Fibroblast of lung (primary cell): ENCODE measurements at places on chromosomes 6 and 20. TPM values are rescaled to one million over a fixed set of nuclear protein-coding genes. Genes with fewer than 3 reads are reported as not detected.

The FAM217B gene
- total RNA-seq: 2.8 and 3.5 TPM in 2 replicates

The TMEM170B gene
- 3.6 and 4.5 TPM in 2 replicates for total RNA-seq

The CTAGE9 gene
- total RNA-seq: not detected in 2 replicates

The ARMC12 gene
- total RNA-seq: 0.50 and 1.0 TPM in 2 replicates

The HLA-G gene
- not detected in 2 replicates for total RNA-seq

The ANKRD66 gene
- total RNA-seq: not detected in 2 replicates

The CAGE1 gene
- under 0.01 and 0.17 TPM in 2 replicates for total RNA-seq

The SNPH gene
- total RNA-seq: 9.5 and 18.5 TPM in 2 replicates

DNA sequence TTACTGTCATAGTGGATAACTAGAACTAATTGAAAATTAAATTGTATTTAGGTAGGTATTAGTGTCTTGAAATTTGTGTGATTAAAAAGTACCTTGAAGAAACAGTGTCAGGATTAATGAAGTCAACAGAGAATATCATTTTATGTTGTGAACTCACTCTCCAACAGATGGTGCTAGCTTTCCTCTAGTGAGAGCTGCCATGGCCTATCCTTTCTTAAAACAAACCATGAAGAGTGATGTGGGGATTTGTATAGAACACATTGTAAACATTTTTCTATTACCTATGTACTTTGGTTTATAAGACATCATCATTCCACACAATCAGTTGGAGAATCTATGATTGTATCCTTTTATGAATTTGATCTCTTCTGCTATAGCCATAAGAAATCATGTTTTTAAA lies 4.8 kb upstream of the SRSF12 start:
- H3K4me1 ChIP-seq: no peaks in the 10 kb centered on the region
- H3K36me3 ChIP-seq: no peaks in the 10 kb centered on the region
- no peak overlapping the region for H3K4me3 ChIP-seq
- no peak overlapping the region for H3K27ac ChIP-seq
- peak; percentile 66 for DNase-seq

- DNase-seq: no peak
- H3K4me3 ChIP-seq: no peak overlapping the region
- H3K4me1 ChIP-seq: no peaks in the 10 kb centered on the region
- no peaks in the 10 kb centered on the region for H3K36me3 ChIP-seq
- H3K27me3 ChIP-seq: no peaks in the 10 kb centered on the region
- H3K27ac ChIP-seq: no peak overlapping the region
These were observed 182.2 kb upstream of the STXBP5 start for GRCh38 chr6:147022041-147022440.

DNA sequence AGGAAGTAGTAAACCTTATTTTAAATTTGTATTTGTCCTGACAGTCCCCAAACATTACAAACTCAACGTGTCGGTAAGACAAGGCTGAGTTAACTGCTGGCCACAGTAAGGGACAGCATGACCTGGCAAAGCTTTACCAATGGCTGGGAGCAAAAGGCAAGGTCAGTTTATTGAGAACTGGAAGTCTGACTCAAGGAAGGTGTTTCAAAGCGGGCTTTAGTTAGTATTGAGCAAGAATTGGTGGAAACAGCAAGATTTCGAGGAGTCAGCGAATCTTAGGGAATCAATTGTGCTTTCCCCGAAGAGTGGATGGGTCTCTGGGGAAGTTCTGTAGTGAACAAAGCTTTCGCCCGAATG lies 885 bp upstream of the GZF1 start:
- H3K4me1 ChIP-seq: peaks cover 17% of the 10 kb centered on the region
- H3K27ac ChIP-seq: peak overlapping the region; percentile 93
- peaks cover 5% of the 10 kb centered on the region for H3K36me3 ChIP-seq
- H3K4me3 ChIP-seq: peak overlapping the region; percentile 80

- H3K27me3 ChIP-seq: no peaks in the 10 kb centered on the region
- H3K36me3 ChIP-seq: no peaks in the 10 kb centered on the region
- no peak overlapping the region for H3K27ac ChIP-seq
- no peak overlapping the region for H3K4me3 ChIP-seq
- DNase-seq: peak; percentile 71
These were observed 160.7 kb downstream of the FOXC1 start for GRCh38 chr6:1770435-1770843.

- H3K4me3 ChIP-seq: no peak overlapping the region
- H3K36me3 ChIP-seq: no peaks in the 10 kb centered on the region
- no peak for DNase-seq
- H3K27ac ChIP-seq: no peak overlapping the region
- no peaks in the 10 kb centered on the region for H3K27me3 ChIP-seq
- peaks cover 11% of the 10 kb centered on the region for H3K4me1 ChIP-seq
These were observed 288.5 kb downstream of the CDH26 start for GRCh38 chr20:60246751-60247150.

DNA sequence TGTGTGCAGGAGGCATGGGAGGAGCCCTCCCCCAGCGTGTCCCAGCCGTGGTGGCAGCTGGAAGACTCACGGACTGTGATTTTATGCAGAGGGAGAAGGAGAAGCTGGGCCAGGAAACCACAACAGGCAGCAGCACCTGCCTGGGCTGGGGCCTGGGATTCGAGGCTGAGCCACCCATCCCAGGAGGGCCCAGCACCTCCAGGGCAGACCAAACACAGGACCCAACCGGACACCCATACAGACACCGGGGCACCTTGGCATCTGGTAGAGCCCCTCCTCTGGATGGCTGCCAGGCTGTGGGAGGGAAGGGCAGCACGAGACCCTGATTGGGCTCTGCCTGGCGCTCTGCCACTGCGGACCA lies 41.7 kb upstream of the CHRNA4 start:
- no peaks in the 10 kb centered on the region for H3K27me3 ChIP-seq
- no peak overlapping the region for H3K27ac ChIP-seq
- no peak overlapping the region for H3K4me3 ChIP-seq
- H3K4me1 ChIP-seq: no peaks in the 10 kb centered on the region
- no peaks in the 10 kb centered on the region for H3K36me3 ChIP-seq
- no peak for DNase-seq

GRCh38 chr20:61500791-61501321 lies 248.8 kb downstream of the CDH4 start:
- H3K36me3 ChIP-seq: no peaks in the 10 kb centered on the region
- no peak overlapping the region for H3K27ac ChIP-seq
- H3K4me1 ChIP-seq: no peaks in the 10 kb centered on the region
- no peak overlapping the region for H3K4me3 ChIP-seq
- no peaks in the 10 kb centered on the region for H3K27me3 ChIP-seq

DNA sequence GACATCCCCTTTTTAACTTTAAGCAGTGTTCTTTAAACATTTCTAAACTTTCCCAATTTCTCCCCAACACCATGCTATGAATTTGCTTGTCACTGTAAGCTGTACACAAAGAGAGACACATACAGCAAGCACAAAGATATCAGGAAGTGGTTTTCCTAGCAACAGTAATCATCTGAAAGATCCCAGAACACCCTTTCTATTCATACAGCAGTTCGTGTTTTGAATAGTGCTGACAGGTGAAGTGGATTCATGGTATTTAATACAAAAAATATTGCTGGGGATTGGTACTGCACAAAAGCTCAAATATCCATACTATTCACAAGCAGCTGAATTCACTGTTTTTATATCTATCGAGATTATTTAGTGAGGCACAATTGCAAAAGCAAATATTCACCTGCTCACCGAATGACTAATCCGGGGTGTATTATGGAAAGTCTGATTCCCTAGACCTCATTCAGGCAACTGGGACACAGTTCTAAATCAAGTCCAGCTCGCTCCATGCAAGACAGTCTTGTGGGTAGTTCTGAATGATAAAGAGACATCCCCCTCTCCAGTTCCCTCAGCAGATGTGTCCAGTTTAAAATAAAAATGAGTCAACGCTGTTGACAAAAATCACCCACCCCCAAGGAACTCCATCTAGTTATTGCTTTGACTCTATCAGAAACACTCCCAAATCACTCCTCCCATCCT lies 107.1 kb upstream of the TSHZ2 start:
- no peaks in the 10 kb centered on the region for H3K4me1 ChIP-seq
- no peak overlapping the region for H3K4me3 ChIP-seq
- H3K27me3 ChIP-seq: no peaks in the 10 kb centered on the region
- H3K36me3 ChIP-seq: no peaks in the 10 kb centered on the region
- DNase-seq: no peak
- no peak overlapping the region for H3K27ac ChIP-seq

- no peak for DNase-seq
- no peak overlapping the region for H3K4me3 ChIP-seq
- H3K4me1 ChIP-seq: no peaks in the 10 kb centered on the region
- H3K27ac ChIP-seq: no peak overlapping the region
- no peaks in the 10 kb centered on the region for H3K36me3 ChIP-seq
These were observed 1492.5 kb downstream of the HACE1 start for GRCh38 chr6:103367212-103367611.

GRCh38 chr6:56515081-56515905 lies 127.4 kb downstream of the DST start:
- H3K4me1 ChIP-seq: no peaks in the 10 kb centered on the region
- peak overlapping the region; percentile 15 for H3K27ac ChIP-seq
- no peak for DNase-seq
- no peak overlapping the region for H3K4me3 ChIP-seq
- H3K36me3 ChIP-seq: peaks cover 9% of the 10 kb centered on the region
- no peaks in the 10 kb centered on the region for H3K27me3 ChIP-seq

GRCh38 chr6:129662980-129663431 lies 47.0 kb downstream of the ARHGAP18 start:
- no peak overlapping the region for H3K4me3 ChIP-seq
- H3K36me3 ChIP-seq: no peaks in the 10 kb centered on the region

- no peaks in the 10 kb centered on the region for H3K4me1 ChIP-seq
- H3K27me3 ChIP-seq: no peaks in the 10 kb centered on the region
- no peak overlapping the region for H3K27ac ChIP-seq
- DNase-seq: no peak
These were observed 71.7 kb downstream of the RFX6 start for GRCh38 chr6:116948533-116949304.

GRCh38 chr6:90065173-90065572 lies 170.9 kb downstream of the GJA10 start:
- no peak overlapping the region for H3K4me3 ChIP-seq
- DNase-seq: no peak
- H3K36me3 ChIP-seq: no peaks in the 10 kb centered on the region

GRCh38 chr6:36605143-36605542 lies 11.0 kb downstream of the SRSF3 start:
- no peak overlapping the region for H3K4me3 ChIP-seq
- DNase-seq: no peak
- H3K27me3 ChIP-seq: no peaks in the 10 kb centered on the region
- H3K27ac ChIP-seq: no peak overlapping the region
- H3K4me1 ChIP-seq: peaks cover 9% of the 10 kb centered on the region
- H3K36me3 ChIP-seq: peaks cover 21% of the 10 kb centered on the region
